Osteoblast (primary cell): ENCODE measurements at places on chromosomes 1 and 21.

DNA sequence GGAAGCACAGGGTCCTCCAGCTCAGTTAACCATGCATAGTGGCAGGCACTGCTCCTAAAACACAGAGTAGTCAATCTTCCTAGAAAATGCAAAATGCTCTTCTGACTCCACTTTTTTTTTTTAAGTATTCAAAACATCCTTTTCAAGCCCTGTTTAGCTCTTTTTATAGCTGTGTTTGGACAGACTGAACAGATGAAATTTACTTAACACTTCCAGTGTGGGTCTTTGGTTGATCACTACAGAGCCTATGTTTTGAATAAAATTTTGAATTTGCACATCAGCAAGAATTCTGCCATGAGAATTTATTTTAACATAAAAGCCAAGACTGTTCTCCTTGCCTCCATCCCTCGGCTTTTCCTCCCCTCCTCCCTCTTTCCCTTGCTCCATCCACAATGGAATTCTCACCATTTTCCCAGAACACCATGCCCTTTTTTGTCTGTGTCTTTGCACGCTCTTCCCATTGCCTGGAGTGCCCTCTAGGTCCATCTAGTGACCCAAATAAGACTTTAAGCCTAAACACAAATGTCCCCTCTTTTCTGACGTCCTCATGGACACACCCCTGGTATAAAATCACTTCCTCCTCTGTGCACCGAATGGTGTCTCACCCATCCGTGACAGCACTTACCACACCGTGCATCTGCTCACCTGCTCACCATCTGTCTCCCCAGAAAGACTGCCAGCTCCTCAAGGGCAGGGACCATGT, 24.0 kb upstream of the CPT2 start:
- DNase-seq: peak; percentile 94

DNA sequence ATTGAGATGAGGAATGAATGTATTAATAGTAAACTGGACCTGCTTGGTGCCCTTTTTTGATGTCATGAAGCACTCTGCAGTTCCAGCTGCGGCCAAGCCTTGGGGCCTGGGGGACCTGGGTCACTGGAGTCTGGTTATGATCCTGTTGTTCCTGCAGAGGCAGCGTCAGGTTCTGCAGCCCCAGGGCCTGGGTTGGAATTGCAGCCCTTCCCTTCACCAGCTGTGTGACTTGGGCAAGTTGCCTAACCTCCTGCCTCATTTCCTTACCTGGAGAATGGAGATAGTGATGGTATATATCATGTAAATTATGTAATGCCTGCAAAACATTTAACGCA, 9.1 kb upstream of the ATP5PO start:
- DNase-seq: no peak

DNA sequence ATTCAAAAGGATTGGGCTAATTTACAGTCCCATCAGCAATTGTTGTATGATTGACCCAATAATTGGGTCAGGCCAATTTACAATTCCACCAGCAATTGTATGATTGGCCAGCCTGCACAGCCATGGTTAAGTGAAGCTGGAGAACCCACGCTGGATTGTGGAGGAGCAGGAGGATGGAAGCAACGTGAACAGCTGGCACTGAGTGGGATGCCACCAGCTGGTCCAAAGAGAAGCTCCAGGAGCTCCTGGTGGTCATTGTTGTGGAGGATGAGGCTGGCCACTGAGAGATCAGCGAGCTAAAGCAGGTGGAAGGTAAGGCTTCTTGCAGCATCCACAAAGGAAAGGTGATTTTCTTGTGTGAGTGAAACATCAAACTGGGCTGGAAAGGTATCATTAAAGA, 23.2 kb upstream of the EFCAB14 start:
- no peak for DNase-seq

DNA sequence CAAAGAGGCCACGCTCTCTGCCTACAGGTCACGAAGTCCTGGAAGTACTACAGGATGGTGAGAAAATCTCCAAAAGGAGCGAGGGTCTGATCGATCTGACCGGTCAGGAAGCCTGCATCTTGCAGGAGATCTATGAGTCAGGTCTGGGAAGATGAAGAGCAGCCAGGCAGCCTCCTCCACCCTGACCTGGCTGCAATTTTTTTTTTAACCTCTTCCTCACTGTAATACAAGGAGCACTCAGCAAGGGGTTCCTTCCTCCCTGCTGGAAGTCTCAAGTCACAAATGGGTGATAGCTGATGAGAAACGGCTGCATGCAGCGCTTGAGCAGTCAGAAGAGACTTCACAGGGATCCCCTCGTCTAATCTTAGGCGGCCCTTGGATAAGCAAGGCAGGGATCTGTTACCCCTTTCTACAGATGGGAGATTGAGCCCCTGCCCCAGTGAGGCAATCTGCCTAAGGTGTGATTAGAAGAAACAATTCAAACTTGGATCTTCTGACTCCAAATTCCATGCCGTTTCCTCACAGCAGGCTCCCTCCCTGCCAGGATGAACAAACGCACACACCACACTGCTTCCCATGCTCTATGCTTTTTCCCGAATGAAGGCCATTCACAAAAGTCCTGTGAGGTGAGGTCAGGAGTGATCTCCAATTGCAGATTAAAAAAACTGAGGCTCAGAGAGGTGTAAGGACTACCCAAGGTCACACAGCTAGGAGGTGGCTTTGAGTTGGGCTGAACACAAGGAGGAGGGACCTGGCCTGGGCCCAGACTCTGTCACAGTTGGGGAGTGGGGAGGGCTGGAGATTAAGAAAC, 48.3 kb downstream of the ECE1 start:
- no peak for DNase-seq

GRCh38 chr1:213381572-213382084, 330.6 kb downstream of the RPS6KC1 start:
- DNase-seq: no peak

DNA sequence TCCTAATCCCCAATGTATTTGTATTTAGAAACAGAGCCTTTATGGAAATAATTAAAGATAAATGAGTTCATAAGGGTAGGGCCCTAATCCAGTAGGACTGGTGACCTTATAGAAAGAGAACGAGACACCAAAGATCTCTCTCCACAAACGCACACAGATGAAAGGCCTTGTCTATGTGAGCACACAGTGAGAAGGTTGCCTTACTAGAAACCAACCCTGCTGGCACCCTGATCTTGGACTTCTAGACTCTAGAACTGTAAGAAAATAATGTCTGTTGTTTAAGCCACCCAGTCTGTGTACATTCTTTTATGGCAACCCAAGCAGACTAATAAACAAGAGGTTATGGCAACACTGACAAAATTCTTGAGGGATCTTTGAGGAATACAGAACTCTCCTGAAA, 44.8 kb upstream of the PRDX6 start:
- no peak for DNase-seq

GRCh38 chr21:36915014-36915695, 51.3 kb downstream of the HLCS start:
- DNase-seq: no peak

DNA sequence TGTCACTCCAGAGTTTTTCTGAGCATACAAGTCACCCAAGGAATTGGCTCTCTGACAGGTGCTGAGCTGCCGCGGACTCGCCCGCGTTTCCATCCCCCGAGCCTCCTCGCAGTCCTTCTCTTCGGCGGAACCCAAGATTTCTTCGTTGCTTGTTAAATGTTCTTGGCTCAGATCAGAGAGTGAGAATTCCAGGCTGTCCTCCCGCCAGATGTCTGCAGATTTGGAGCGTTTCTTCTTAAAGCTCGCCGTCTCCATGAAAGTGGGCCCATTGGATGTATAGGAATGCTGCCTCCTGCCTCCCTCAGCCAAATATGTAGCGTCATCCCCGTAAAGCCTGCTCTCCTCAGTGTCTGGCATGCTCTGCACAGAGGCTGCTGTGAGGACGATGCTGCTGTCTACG, 77.8 kb downstream of the TIAM1 start:
- DNase-seq: no peak

GRCh38 chr1:172109359-172109758, 268.1 kb downstream of the DNM3 start:
- DNase-seq: no peak

DNA sequence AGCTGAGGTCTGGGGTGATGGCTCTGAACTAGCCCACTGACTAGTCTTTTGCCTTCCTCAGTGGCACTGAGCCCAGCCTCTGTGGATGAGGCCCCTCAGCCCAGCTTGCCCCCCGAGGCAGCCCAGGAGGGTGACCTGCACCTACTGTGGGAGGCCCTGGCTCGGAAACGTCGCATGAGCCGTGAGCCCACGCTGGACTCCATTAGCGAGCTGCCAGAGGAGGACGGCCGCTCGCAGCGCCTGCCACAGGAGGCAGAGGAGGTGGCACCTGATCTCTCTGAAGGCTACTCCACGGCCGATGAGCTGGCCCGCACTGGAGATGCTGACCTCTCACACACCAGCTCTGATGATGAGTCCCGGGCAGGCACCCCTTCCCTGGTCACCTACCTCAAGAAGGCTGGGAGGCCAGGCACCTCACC, 87.8 kb downstream of the TRIM11 start:
- peak; percentile 31 for DNase-seq
